ENCODE measurements at places on chromosomes 1 and 21. TPM values are rescaled to one million over a fixed set of nuclear protein-coding genes. Genes with fewer than 3 reads are reported as not detected.
A peak's percentile ranks its signal among the peaks of the same experiment; 100 is the strongest.

Gene WDR77
- 52.3 TPM for total RNA-seq

Gene PYHIN1
- total RNA-seq: not detected

- H3K27ac ChIP-seq: no peak overlapping the region
- H3K4me1 ChIP-seq: peaks cover 25% of the 10 kb centered on the region
- no peak for DNase-seq
Observed at GRCh38 chr21:39189857-39190604, 6.8 kb upstream of the PSMG1 start.

- no peak overlapping the region for H3K4me3 ChIP-seq
- no peak overlapping the region for H3K27ac ChIP-seq
- no peaks in the 10 kb centered on the region for H3K27me3 ChIP-seq
- H3K36me3 ChIP-seq: no peaks in the 10 kb centered on the region
- DNase-seq: no peak
Observed at GRCh38 chr21:46029186-46029924, 47.8 kb downstream of the COL6A1 start.

DNA sequence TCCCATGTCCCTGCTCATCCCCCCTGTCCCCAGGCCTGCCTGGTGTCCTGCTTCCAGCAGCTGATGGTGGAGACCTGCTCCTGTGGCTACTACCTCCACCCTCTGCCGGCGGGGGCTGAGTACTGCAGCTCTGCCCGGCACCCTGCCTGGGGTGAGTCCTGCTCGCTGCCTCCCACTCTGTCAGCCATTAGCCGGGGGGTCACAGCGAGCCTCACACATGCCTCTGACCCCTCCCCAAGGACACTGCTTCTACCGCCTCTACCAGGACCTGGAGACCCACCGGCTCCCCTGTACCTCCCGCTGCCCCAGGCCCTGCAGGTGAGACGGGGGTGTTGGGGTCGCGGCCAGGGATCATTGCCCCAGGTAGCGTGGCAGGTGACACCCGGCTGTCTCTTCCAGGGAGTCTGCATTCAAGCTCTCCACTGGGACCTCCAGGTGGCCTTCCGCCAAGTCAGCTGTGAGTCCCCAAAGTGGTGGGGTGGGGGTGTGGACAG lies 10.0 kb downstream of the SCNN1D start:
- peaks cover 4% of the 10 kb centered on the region for H3K4me1 ChIP-seq
- no peaks in the 10 kb centered on the region for H3K36me3 ChIP-seq
- no peak overlapping the region for H3K27ac ChIP-seq
- H3K27me3 ChIP-seq: no peaks in the 10 kb centered on the region
- no peak overlapping the region for H3K4me3 ChIP-seq

DNA sequence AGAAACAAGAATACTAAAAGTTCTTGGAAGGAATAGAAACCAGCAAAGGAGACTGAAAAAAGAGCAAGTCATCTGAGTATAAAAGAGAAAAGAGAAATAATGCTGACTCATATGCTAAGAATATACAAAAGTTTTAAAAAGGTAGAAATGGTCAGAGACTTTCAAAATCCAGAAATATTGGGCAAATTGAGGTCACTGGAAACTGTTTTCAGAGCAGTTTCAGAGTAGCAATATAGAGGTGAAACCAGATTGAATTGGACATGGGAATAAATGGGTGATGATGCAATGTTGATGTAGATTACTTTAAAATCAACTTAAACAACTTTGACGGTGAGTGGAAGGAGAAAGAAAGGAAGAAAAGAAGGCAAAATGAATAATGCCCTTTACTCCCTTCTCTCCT lies 1.8 kb upstream of the RPS6KC1 start:
- H3K4me1 ChIP-seq: peaks cover 28% of the 10 kb centered on the region
- no peaks in the 10 kb centered on the region for H3K27me3 ChIP-seq
- no peak for DNase-seq
- peaks cover 2% of the 10 kb centered on the region for H3K36me3 ChIP-seq

DNA sequence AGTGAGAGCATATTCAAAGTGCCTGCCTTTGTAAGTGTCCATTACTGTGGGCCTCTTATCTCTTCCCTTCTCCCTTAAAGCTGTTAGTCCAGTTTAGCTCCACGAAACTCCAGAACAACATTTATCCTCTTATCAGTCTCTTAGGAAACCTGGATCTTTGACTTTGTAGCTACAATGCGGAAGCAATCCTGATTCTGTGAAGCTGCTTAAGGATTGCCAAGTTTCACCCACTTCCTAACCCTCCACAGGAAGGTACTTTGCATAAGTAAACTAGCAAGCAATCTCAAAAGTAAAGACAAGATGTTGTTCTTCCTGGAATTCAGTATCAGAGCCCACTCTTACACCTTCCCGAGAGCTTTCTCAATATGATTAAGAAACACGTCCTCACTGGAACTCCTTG lies 164.9 kb upstream of the USP25 start:
- H3K4me3 ChIP-seq: no peak overlapping the region
- H3K27ac ChIP-seq: no peak overlapping the region
- peaks cover 32% of the 10 kb centered on the region for H3K4me1 ChIP-seq

DNA sequence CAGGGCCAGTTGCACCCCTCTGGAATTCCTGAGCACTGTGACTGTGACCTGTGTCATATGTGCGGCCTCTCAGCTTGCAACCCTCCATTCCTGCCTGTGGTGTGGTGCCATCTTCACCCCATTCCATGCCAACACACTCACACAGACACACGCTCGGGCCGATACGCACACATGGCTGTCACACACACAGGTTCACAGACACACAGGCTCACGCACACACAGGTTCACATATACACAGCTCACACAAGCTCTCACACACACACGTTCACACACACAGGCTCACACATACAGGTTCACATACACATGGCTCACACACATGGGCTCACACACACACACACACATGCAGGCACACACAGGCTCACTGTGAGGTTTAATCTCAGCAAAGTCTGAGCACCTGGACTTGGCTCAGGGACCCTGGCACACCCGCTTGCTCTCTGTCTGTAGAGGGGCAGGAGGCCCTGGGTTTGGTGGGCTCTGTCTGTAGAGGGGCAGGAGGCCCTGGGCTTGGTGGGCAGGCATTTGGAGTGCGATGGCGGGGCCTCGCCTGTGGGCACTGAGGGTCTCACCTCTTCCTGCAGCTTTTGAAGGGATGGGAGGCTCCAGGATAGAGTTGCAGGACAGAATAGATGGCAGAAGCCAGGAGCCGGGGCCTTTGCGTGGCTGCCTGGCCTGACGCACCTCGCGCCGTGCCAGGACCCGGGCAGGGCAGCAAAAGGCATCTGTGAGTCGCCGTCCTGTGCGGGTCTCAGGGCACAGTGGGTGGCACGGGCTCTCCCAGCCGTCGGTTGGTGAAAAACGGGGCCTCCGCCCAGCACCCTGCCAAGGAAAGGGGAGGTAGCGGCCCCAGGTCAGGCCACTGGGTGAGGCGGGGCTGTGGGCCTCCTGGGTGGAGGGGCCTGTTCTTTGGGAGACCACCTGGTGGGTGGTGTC lies 17.1 kb downstream of the COL18A1 start:
- H3K27ac ChIP-seq: peak overlapping the region; percentile 94
- no peak overlapping the region for H3K4me3 ChIP-seq
- DNase-seq: peak; percentile 6
- peaks cover 16% of the 10 kb centered on the region for H3K4me1 ChIP-seq
- no peaks in the 10 kb centered on the region for H3K36me3 ChIP-seq

DNA sequence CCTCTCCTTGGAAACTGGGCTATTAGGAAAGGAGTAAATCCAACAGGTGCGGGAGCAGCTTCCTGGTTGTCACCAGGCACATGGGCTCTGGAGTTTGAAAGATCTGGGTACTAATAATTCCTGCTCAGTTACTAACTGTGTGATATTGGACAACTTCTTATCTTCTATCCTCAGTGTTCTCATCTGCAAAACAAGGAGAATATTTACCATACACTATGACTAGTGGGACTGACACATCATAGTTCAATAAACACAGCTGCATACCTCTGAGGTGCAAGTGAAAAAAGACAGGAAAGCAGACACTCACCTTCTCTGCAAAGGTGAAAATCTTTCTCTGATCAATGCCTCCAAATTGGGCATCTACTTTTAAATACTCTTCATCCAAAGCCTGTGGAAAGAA lies 19.7 kb downstream of the YARS1 start:
- peak overlapping the region; percentile 32 for H3K27ac ChIP-seq
- peaks cover 60% of the 10 kb centered on the region for H3K36me3 ChIP-seq
- no peaks in the 10 kb centered on the region for H3K4me1 ChIP-seq
- no peak overlapping the region for H3K4me3 ChIP-seq

DNA sequence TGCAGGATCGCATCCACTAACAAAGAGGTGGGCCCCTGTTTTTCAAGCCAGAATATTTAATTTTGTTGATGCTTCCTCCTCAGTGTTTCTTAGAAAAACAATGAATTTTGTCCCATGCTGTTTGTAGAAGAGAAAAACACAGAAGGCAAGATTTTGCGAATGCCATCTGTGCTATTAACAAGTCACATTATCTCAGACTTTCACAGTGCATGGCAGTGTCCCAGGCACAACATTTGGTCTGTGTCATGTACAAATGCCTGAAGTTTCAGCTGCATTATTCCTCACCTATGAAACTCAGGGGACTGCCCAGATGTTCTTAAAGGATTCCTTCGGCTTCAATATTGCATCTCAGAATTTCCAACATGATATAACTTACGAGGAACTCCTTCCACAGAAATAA lies 99.6 kb upstream of the ZC3H11B start:
- no peaks in the 10 kb centered on the region for H3K36me3 ChIP-seq
- no peaks in the 10 kb centered on the region for H3K27me3 ChIP-seq
- no peak overlapping the region for H3K27ac ChIP-seq
- no peak overlapping the region for H3K4me3 ChIP-seq
- H3K4me1 ChIP-seq: 0 out of 2 replicates have a peak, but pooled peaks cover 2% of the 10 kb centered on the region

Data from WTC11 (cell line).